ENCODE measurements at places on chromosomes 1 and 21.

GRCh38 chr1:117812869-117813511 lies 116.4 kb downstream of the GDAP2 start:
- no peak for DNase-seq

GRCh38 chr1:15706751-15707150 lies 22.6 kb downstream of the PLEKHM2 start:
- no peak for DNase-seq

DNA sequence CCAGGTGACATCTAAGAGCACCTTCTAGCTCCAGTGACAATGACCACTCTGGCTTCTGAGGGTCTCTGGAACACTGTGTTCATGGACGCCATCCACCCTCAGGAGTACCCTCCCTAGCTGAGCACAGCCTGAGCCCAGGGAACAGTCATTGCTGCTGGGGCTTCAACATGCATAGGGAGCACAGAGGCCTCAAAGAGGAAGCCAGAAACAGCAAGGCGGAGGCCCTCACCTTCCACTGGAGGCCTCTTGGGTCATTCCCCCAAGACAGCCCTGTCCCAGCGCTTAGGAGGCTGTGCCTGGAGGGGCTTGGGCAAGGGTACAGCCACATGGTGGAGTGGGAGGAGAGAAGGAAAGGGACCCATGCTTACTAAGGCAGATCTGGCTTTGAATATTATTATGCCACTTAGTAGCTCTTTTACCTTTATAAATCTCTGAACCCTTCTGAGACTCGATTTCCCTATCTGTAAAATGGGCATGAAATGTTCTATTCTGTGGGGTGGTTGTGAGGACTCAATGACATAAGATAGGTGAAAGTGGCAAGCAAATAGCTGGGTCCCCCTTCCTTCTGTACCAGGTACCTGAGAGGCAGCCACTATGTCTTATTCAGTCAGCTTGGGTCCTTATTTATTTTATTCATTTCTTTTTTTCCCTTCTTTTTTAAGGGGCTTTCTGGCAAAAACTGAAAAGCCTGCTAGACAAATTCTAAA lies 32.8 kb downstream of the PTAFR start:
- no peak for DNase-seq

DNA sequence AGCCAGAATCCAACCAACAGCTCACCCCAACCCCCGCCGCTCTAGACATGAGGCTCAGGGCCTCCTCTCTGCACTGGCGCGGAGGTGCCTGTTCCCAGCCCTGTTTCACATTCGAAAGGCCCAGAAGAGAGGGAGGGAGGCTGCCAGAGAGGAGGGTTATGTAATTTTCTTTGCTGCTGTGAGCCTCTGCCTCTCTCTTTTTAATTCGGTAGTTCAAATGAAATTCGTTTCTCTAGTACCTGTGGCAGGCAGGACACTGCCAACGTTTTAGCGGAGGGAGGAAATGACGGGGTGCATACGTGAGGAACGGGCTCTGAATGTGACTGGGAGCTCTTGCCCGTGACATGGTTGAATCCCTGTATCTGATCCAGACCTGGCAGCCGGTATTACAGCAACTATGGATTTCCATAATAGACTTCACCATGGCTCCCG lies 9.4 kb downstream of the PRDM16 start:
- DNase-seq: no peak

Measured in KG1 (cell line).